Right cardiac atrium (tissue), 5 donors: ENCODE measurements at places on chromosomes 4 and X. TPM values are rescaled to one million over a fixed set of nuclear protein-coding genes. Genes with fewer than 3 reads are reported as not detected.

DNA sequence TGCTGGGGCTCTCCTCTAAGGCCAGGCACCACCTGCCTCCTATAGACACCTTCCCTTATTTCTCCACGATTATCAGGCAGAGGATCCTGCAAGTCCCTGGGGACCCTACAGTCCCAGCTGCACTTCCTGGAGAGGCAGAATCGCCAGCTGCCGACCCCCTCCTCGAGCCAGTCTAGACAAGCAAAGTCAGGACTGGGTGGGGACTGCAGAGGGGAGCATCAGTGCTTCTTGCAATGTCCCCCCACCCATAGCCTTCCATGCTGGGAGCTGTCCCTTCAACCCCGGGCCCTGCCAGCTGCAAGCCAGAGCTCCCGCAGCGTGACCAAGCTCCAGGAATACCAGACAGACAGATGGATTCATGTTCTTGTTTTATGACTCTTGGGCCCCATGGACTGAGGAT lies 1.4 kb upstream of the CRMP1 start:
- DNase-seq, result no peak

GRCh38 chrX:154417157-154417556 lies 5.8 kb downstream of the TAFAZZIN start:
- DNase-seq, result no peak

- no peak for DNase-seq
These were observed 40.5 kb downstream of the MED14 start for GRCh38 chrX:40694802-40695201.

DNA sequence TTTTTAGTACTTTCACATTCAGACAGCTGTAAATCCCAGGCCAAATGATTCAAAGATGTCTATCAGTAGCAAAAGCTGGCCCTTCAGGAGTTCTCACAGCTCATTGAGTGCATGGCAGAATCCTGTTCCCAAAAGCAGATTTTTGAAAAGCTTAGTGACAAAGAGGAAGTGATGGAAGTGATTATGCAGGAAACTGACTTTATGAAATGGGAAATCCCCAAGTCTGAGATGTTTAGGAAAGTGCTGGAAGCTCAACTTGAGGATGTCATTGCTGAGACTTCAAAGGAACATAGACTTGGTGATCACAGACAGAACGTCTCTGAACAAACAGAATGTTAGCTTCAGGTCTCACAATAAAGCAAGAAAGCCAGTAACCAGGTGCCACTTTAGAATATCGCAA lies 51.0 kb upstream of the CFAP47 start:
- no peak for DNase-seq

DNA sequence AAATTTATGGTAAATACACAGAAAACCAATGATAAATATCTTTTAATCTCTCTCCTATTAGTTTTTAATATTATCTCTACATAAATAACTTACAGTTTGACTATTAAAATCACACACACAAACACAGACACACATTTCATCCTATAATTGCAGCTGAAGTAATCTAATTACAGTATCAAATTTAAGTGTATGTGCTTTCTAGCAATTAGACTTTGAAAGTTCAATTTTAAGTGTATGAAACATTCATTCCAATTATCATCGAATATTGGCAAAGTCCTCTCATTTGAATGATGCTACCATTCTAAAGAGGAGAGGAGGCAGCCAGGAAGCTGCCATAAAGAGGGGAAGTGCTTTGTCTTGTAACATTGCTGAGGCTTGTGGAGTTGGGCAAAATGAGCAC lies 221.2 kb upstream of the PABPC4L start:
- DNase-seq, result no peak

DNA sequence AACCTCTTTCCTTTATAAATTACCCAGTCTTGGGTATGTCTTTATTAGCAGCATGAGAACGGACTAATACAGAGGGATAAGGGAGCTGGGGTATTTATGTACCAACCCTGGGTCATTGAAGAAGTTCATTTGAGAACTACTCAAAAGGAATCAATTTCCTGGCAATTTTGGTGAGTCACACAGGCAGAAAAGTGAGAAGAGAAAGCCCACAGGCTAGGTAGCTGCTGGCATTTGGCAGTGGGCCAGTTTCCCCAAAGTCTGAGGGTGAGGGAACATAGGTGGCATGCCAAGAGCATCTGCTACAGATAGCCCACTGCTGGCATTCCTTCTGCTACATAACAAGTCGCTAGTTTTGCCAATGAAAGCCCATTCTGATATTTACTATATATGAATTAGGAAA lies 411.2 kb downstream of the MID1IP1 start:
- DNase-seq, result no peak

DNA sequence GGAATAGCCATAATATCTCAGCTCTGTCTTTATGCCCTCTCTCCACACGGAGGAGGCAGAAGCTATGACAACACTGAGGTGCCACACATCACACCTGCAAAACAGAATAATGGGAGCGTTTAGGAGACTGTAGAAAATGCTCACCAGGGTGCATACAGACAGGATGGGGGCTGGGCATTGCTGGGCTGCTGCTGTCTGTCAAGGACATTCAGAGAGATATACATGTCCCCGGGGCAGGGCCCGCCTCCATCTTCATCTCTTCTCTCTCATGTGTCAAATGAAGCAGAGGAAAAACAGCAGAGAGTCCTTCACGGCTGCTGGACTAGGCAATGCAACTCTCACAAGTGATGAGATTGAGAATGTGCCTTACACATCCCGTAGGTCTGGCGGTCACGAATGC lies 65.3 kb upstream of the DHRSX start:
- DNase-seq, result no peak

GRCh38 chr4:159505266-159505975 lies 402.5 kb downstream of the RAPGEF2 start:
- DNase-seq, result no peak

DNA sequence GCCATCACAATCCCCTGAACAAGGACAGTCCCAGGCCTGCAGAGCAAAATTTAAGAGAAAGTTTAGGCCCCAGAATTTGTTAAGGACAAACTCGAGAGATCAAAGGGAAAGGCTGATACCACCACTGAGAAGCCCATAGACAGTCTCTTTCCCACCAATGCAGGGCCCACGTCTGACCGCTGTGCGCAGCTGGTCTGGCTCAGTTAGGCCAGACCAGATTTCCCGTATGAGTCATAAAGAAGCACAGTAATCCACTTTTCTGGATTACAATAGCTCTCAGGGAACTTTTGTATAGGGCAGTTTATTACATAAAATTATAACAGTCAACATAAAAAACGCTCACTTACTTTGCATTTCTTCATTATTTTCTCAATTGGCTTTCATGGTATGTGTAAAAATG lies 259.5 kb downstream of the RCHY1 start:
- DNase-seq, result no peak

DNA sequence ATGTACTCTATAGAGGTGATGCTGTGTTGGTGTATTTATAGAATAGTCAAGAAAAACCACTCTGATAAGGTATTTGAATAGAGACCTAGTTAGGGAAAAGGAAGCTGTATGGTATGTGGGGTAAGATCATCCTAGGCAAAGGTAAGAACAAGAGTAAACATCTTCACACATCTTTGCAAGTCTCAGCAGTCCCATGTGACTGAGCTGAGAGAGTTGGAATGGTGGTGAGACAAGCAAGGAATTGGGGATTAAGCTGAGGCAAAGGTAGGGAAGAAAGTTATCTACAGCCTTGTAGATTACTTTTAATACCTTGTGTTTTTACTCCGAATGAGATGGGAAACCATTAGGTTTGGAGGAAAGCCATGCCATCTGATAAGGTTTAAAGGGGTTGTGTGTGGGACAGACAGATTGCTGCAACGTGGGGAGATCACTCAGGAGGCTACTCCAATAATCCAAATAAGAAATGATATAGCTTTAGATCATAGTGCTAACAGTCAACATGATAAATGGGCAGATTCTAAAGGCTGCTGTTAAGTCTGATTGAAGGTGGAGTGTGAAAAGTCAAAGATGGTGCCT lies 31.7 kb upstream of the MANBA start:
- DNase-seq, result no peak

- DNase-seq, result no peak
These were observed 103.1 kb downstream of the NPNT start for GRCh38 chr4:105998171-105999063.

DNA sequence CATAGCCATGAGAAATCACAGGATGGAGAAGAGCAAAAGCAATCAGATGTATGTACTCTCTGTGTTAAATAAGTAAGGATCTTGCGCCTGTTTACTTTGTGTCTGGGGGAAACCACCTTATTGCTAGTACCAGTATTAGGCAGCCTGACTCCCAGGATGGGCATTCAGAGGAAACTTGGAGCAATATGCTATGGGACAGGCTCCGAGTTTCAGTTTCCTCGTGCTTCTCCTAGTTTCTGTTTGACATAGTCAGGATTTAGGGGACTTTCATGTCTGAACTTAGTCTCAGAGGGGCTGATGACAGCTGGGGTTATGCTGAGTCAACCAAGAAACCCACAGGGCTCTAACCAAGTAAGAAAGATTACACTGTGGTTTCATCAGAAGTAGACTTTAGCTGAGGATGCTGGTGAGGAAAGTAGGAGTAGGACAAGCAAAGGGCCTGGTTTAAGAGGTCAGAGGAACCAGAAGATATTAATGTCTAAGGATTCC lies 13.5 kb downstream of the NSUN7 start:
- DNase-seq, result no peak

TLL1 gene
- total RNA-seq, result 4.2 TPM

NAA11 gene
- total RNA-seq, result not detected

RHOXF1 gene
- not detected for total RNA-seq

CACNA1F gene
- total RNA-seq, result 0.17 TPM

WNK3 gene
- total RNA-seq, result 4.3 TPM

GUCY1A1 gene
- total RNA-seq, result 43.6 TPM

STK26 gene
- 1.7 TPM for total RNA-seq

CCSER1 gene
- 10.7 TPM for total RNA-seq
